ENCODE measurements at places on chromosomes 7 and 10.

DNA sequence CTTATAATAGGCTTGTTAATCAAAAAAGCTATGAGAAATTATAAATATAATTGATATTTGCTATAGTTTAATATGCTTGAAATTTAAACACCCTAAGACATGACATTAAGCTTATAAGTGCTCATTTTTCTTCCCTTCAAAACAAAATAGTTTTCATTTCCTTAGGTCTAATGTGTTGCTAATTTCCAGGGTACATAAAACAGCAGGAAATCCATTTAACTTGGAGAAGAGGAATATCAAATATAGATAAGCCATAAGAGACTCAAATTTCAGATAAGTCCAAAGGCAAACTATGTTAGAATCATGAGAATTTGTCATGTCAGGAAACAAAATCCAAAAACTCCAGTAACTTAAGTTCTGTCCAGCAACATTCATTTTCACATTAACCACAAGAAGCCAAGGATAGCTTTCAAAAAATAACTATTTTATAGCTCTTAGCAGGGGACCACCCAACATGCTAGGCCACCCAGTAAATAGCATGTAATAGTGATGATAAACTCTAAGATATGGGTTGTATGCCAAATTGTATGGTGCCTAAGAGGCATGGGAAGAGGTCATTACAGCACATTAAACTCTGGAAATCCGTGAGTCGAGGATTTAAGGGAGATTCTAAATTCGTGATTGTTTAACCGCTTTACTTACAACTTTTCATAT, 298.1 kb downstream of the CRPPA start:
- no peak for DNase-seq

- DNase-seq = no peak
Measured at GRCh38 chr10:86195521-86196157, 171.0 kb downstream of the GRID1 start.

DNA sequence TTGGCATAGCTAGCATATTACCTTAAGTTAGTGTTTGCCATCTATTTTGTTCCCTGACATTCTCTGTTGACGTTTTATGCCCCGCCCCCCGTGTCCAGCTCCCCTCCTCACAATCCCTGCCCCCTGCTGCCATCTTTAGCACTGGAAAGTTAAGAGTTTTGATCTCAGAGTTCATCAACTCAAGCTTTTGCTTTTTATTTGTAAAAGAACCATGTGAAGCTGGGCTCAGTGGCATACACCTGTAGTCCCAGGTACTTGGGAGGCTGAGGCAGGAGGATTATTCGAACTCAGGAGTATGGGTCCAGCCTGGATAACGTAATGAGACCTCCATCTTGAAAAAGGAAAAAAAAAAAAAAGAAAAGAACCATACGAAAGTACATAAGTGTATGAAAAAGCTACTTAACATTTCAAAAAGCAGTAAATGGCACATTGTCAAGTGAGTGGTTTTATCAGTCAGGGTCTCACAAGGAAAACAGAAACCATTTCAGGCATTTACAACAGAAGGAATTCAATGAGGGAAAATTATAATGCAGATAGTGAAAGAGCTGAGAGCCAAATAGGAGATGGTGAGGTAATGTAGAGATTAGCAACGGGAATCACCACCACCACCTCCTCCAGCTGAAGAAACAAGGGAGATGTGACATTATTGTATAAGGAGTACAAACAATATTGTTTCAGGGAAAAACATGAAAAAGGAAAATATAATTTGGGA, 64.9 kb downstream of the MCU start:
- no peak for DNase-seq

DNA sequence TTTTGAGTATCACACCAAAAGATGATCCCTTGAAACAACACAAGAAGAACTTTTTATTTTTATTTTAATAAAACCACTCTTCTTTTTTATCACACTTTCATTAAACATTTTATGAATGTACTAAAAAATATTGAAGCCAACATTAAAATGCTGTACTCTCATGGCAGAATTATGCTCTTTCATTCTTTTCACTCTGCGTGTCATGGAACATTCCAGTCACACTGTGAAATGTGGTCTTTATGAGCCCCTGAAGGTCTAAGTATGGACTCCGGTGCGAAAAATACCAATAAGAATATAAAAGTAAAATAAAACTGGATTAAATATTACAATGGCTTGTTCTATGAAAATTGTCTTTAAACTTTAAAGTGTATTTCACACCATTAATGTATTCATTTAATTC, 148.4 kb downstream of the TMEM26 start:
- DNase-seq = no peak

GRCh38 chr10:8618834-8619233, 564.3 kb downstream of the GATA3 start:
- DNase-seq = no peak

- DNase-seq = no peak
Measured at GRCh38 chr10:49571388-49571787, 32.5 kb upstream of the ERCC6 start.

DNA sequence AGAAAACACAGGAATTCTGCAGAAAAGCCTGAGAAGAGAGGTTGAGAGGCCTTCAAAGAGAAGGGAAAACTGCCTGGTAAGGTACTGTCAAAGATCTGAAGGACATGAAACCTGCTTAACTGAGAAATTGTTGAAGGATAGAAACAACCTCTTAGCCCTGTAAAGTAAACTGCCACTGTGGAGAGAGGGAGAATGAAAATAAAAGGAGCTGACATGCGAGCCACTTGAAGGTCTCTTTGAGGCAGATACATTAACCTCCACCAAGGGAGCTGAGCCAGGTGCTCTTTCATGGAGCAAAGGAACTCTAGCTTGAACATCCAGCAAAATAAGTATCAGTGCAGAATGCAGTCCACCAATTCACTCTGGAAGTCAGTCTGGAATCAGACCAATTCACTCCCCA, 108.8 kb upstream of the FEZF1 start:
- DNase-seq = no peak

DNA sequence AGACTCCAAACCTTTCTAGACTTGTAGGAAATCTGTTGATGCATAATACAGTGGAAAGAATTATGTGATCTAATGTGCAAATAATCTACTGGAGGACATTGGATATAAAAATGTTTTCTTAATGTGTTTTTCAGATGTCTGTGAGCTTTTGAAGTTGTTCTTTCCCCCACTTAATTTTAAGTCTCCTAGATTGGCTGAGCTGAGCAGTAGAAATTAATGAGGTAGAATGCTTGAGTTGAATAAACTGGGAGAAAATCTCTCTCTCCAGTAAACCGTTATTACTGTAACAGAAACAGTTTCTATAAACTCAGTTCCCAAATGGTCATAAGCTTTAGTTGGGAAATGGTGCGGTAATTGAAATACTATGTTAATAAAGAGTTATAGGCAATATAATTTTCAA, 15.7 kb downstream of the CSGALNACT2 start:
- no peak for DNase-seq

GRCh38 chr10:103433858-103434257, 18.3 kb downstream of the CALHM2 start:
- no peak for DNase-seq

DNA sequence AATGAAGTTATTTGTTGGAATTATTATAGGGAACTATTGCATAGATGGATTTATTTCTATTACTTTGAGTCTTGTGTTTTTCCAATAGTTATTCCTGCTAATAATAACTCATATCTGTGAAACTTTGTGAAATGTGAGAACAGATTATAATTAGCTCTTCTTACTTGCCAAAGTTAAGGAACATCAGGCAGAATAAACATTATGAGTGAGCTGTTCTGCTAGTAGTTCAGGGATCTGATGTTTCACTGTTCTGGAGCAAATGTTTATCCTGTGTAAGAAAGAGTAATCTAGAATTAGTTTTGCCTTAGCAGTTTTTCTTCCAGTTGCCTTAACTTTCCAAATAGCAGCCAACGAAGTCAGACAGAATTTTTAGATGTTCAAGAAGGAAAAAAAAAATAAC, 245.2 kb upstream of the PLXDC2 start:
- DNase-seq = no peak

DNA sequence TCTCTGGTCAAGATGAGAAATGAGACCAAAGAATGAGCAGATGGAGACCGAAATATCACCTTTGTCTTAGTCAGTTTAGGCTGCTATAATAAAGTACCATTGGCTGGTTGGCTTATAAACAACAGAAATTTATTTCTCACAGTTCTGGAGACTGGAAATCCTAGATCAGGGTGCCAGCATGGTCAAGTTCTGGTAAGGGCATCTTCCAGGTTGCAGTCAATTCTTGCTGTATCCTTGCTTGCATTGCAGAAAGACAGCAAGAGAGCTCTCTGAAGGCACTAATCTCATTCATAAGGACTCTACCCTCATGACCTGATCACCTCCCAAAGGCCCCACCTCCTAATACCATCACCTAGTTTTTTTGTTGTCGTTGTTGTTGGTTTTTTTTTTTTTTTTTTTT, 52.7 kb upstream of the MKLN1 start:
- no peak for DNase-seq

- no peak for DNase-seq
Measured at GRCh38 chr7:108614896-108615295, 45.2 kb downstream of the DNAJB9 start.

DNA sequence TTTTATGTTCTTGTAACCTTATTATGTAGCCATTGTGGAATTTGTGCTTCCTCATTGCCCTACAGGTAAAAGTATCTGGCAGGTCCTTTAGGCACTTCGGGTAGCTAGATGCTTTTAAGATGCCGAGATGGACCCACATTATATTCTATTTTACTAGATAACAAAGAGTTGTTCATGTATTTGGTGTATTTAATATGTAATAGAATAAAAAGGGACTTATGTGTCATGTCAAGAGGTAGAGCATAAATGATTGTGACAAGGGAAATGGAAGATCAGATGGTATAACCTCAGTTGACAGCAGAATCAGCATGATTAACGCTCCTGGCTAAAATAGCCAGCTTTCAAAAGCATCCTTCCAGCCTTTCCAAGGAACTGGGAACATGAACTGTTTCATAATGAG, 50.6 kb downstream of the NPY start:
- DNase-seq = no peak

DNA sequence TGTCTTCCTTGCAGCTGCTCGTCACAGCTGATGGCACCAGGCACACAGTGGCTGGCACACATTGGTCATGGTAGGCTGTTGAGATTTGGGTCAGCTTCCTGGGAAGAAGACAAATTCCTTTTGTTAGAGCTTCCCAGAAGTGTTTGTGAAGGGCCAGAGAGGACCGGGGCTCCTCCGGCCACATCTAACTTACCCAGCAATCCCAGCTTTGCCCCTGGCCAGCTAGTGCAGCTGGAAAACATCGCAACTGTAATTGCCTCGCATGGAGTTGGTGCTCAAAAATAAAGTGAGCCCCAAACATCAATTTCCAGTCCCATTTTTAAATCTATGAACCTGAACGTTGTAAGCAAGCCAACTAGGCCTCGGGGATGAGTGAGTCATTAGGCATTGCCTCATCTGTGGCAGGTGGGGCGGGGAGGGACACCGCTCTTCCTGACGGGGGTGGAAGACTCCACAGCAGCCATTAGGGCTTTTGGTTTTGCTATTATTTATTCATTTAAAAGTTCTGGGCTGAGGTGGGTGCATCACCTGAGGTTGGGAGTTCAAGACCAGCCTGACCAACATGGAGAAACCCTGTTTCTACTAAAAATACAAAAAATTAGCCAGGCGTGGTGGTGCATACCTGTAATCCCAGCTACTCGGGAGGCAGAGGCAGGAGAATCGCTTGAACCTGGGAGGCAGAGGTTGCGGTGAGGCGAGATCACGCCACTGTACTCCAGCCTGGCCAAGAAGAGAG, 12.4 kb downstream of the CPA5 start:
- DNase-seq = no peak

GRCh38 chr10:13629116-13629515, 42.4 kb downstream of the PRPF18 start:
- DNase-seq = no peak

- DNase-seq = no peak
Measured at GRCh38 chr7:15439853-15440252, 122.0 kb downstream of the AGMO start.

DNA sequence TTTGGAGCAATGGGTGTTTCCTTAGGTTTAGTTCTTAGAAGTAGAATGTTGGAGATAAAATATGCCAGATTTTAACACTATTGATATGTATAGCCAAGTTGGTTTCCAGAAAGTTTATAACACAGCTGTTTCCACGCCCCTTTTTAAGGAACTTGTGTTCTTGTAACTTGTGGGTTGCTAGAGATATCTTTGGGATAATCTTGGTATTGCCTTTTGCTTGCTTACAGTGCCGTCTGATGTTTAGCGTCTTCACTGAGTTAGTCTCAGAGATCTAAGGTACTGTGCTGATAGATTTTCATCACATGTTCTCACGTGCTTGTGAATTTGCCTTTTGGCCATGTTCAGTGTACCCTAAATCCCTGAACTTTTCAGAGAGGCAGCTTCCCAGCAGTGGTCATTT, 12.4 kb downstream of the TMEM248 start:
- DNase-seq = no peak

- DNase-seq = no peak
Measured at GRCh38 chr10:113067501-113067900, 117.5 kb downstream of the TCF7L2 start.

DNA sequence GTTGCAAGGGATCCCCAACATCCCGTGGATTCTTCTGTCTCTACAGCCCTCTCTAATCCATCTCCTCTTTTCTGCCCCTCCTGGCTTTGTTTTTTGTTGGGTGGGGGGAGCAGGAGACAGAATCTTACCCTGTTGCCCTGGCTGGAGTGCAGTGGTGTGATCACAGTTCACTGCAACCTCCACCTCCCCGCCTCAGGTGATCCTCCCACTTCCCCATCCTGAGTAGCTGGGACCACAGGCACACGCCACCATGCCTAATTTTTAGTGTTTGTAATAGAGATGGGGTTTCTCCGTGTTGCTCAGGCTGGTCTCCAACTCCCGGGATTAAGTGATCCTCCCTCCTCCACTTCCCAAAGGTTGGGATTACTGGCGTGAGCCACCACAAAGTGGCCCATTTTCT, 121.8 kb downstream of the MYL10 start:
- no peak for DNase-seq

- DNase-seq = no peak
Measured at GRCh38 chr10:13774303-13774893, 187.6 kb downstream of the PRPF18 start.

DNA sequence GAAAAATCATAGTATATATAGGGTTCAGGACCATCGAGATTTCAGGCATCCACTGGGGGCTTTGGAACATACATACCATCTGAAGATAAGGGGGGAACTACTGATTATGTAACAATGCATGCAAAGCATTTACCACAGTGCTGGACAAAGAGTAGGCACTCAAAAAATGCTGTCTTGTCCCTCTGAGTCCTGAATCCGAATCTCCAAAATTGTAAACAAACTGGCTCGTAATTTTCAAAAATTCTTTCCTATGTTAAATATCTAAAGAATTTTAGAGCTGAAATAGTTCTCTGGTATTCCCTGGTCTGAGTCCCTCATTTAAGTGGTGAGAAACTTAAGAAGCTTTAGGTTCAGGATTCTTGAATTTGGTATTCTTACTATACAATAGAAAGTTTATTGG, 167.8 kb upstream of the ASAH2 start:
- DNase-seq = no peak

GRCh38 chr7:110962374-110962773, 128.6 kb upstream of the LRRN3 start:
- no peak for DNase-seq

- no peak for DNase-seq
Measured at GRCh38 chr7:100378114-100378755, 4.9 kb downstream of the PILRA start.

- no peak for DNase-seq
Measured at GRCh38 chr10:34666008-34666704, 148.9 kb downstream of the PARD3 start.

All from HuH-7.5 (cell line).